ENCODE measurements at places on chromosomes 1 and 21. TPM values are rescaled to one million over a fixed set of nuclear protein-coding genes. Genes with fewer than 3 reads are reported as not detected.

SYCP1 gene
- total RNA-seq = not detected

PGLYRP4 gene
- total RNA-seq = not detected

CFHR3 gene
- total RNA-seq = not detected

LIN28A gene
- total RNA-seq = not detected

CFHR4 gene
- not detected for total RNA-seq

KRTAP7-1 gene
- total RNA-seq = not detected

RCSD1 gene
- total RNA-seq = 149 TPM

SPATA17 gene
- not detected for total RNA-seq

LMOD1 gene
- not detected for total RNA-seq

OR2T3 gene
- total RNA-seq = not detected

BRDT gene
- total RNA-seq = not detected

CELA2B gene
- not detected for total RNA-seq

APCS gene
- total RNA-seq = not detected

PCBP3 gene
- not detected for total RNA-seq

KRTAP19-1 gene
- not detected for total RNA-seq

TEDDM1 gene
- not detected for total RNA-seq

CFHR5 gene
- total RNA-seq = not detected
